Activated T-cell treated with anti-CD3 and anti-CD28 coated beads, Interleukin-2, amount 50 U/mL, for 4 hours (primary cell): ENCODE measurements at places on chromosomes 4 and X. TPM values are rescaled to one million over a fixed set of nuclear protein-coding genes. Genes with fewer than 3 reads are reported as not detected.

GRCh38 chr4:4761128-4761982 lies 98.1 kb upstream of the MSX1 start:
- DNase-seq, result no peak

GRCh38 chr4:92551616-92552015 lies 247.8 kb downstream of the GRID2 start:
- no peak for DNase-seq

DNA sequence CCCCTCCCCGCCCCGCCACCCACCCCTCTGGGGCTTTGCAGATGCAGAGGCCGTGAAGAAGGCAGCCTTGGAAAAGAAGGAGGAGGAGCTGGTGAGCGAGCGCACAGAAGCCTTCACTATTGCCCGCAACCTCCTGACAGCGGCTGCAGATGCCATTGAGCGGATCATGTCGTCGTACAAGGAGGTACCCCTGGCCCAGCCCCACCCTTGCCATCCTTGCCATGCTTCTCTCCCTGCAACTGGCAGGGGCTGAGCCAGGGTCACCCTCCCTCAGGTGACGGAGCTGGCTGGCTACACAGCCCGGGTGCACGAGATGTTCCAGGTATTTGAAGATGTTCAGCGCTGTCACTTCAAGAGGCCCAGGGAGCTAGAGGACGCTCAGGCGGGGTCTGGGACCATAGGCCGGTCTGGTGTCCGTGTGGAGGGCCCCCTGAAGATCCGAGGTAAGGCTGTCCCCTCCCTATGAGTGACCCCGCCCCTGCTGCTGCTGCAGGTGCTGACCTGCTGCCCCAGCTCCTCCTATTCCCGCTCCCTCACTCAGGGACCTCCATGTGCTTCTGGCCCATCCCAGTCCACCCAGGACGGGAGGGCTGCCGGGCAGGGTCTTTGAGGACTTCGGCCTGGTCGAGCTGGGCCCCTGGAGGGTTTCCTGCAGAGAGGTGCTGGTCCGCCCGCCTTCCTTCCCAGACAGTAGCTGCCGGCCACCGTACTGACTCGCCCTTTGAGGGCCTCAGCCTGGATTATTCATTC lies 11.6 kb downstream of the ABCD1 start:
- DNase-seq, result no peak

GRCh38 chr4:74120086-74120485 lies 21.1 kb upstream of the CXCL2 start:
- no peak for DNase-seq

DNA sequence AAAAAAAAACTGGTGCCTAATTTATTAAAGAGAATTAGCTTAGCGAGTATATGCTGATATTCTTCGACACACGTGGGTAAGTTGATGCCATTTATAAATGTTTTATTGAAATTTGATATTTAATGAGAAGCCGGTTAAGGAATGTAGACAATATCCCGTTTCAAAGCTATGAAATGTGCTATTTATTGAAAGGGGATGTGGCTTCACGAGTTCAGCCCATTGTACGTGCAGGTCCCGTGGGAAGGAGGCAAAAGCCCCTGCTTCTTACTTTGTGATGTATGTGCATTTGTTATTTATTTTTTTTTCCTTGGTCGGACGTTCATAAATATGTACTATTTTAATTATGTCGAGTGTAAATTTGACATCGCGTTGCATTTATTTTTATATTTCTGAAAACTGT lies 20.2 kb downstream of the SHOX start:
- DNase-seq, result no peak

GRCh38 chrX:118497180-118497818 lies 1.7 kb downstream of the DOCK11 start:
- DNase-seq, result no peak

- DNase-seq, result no peak
These were observed 51.2 kb downstream of the TRIML1 start for GRCh38 chr4:188190461-188190860.

- no peak for DNase-seq
These were observed 5.4 kb downstream of the RNF150 start for GRCh38 chr4:141127884-141128283.

- no peak for DNase-seq
These were observed 129.2 kb upstream of the EPHA5 start for GRCh38 chr4:65799513-65799912.

- DNase-seq, result no peak
These were observed 14.7 kb upstream of the VSIG1 start for GRCh38 chrX:108029928-108030711.

Gene FNIP2
- 9.0 TPM for total RNA-seq

Gene SSX2
- not detected for total RNA-seq

Gene HTN3
- not detected for total RNA-seq

Gene ATP1B4
- total RNA-seq, result 0.10 TPM

Gene PTCHD1
- total RNA-seq, result not detected

Gene TAF1
- total RNA-seq, result 32.2 TPM
